NCI-H2081 treated with DMSO at 0.1 percent for 48 hours (cell line): ENCODE measurements at places on chromosomes 6 and 20.

DNA sequence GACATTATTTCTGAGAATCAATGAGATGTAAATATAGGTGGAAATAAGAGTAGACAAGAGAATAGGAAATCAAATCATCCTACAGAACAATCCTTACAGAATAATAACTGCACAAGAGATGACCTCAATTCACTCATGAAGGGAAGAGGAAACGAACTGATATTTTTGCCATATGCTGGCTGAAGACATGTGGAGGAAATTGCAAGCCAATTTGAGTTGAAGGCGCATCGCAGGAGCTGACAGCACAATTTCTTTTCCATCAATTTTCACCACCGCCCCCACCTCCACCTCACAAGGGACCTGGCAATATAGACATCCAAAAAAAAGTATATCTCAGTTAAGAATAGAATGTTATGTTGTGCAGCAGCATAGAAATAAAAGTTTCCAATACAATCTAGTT is 20.3 kb downstream of the CITED2 start:
- DNase-seq, result no peak

DNA sequence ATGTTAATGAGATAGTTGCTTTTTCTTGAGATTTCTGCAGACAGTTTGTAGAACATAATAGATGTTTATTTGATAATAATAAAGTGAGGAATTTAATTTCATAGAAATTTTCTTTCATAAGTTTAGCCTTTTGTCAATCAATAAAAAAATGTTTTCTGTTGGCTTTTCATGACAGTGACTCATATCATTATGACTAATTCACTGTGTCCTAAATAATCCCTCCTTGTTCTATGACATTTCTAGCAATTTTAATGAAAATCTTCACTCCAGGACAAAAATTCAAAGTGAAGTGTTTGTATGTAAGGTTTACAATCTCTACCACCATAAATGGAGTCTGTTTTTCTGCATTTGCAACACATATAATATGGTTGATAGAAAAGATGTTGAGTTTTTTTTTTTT is 109.9 kb downstream of the UTRN start:
- DNase-seq, result no peak

DNA sequence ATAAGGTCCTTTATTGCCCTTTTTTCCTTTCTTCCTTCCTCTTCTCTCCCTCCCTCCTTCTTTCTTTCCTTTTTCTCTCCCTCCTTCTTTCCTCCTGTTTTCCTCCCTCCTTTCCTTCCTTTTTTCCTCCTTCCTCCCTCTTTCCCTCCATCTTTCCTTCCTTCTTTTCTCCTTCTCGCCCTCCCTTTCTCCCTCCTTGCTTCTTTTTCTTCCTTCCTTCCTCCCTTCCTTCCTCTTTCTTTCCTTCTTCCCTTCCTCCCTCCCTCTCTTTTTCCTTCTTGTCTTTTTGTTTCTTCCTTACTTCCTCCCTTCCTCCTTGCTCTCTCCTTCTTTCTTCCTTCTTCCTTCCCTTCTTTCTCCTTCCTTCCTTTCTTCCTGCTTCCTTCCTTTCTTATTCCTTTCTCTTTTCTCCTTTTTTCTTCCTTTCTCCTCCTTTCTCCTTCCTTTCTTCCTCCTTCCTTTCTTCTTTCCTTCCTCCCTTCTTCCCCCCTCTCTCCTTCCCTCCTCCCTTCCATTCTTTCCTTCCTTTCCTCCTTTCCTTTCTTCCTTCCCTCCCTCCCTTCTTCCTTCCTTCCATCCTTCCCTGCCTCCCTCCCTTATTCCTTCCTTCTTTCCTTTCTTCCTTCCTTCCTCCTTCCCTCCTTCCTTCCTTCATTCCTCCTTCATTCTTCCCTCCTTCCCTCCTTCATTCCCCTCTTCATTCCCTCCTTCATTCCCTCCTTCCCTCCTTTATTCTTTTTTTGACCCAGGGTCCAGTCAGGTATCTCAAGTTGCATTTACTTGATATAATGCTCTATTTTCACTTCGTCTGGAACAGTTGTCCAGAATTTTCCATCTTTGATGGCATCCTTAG is 11.7 kb upstream of the PHIP start:
- no peak for DNase-seq

GRCh38 chr6:5693225-5694145 is 313.2 kb downstream of the NRN1 start:
- DNase-seq, result no peak
